ENCODE measurements at places on chromosomes 11 and 22.

DNA sequence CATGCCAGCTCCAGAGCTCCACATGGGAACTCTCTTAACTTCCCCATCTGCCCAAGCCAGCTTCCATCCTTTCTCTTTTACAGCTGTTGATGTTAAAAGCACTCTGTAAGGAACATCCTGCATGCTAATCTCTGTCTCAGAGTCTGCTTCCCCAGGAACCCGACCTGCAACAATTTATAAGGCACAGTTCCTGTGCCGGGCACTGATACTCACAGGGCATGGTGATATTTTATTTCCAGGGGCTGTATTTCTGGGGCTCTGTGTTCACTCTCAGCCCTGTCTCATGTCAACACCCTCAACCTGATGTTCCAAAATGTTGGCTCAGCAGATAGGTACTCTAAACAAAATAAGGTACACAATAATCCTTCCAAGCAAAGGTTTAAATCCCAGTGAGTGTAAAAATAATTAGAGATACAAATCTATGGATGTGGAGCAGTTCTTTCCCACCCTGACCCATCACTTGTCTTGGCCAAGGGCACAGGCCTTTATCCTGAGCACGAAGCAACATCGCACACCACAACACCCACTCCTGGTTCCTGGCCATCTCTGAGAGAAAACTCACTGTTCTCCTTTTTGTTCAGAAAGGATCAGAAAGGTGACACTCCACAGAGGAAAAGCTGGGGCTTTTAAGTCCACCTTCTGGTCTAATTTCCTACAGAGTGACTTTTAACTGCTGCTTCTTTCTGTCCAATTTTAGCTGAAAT, 44.8 kb upstream of the C11orf87 start:
- no peak for DNase-seq

DNA sequence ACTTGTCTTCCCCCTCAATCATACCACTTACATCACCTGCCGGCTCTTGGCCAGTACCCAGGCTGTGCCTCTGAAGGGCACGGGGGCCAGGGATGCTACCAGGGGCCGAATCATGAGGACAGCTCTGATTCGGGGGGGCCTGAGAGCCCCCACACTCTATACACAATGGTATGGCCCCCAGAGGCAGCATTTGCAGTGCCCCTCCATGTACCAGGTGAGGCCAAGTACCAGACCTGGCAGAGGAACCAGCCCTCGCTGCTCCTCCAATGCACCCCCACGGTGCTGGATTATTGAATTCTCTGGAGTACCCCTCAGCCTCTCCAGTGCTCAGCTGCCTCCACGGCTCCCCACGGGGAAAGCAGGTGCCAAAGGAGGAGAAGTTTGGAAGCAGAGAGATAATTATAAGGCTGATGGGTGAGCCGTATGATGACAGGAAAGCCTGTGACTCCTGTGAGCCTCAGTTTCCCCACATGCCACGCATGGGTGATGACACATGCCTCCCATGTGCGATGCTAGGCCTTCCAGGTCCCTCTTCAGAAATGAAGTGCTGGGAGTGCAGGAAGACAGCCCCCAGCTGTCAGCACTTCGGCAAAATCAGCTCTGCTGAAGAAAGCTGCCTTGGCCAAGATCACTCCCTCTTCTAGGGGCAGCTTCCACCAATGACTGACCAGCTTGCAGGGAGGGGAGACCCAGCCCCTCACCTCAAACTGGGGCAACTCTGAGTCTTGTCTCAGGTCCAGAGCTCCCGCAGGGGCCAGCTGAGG, 69.9 kb downstream of the THAP12 start:
- DNase-seq: no peak

- DNase-seq: peak; percentile 52
Measured at GRCh38 chr11:130511765-130512164, 63.3 kb downstream of the ADAMTS15 start.

- peak; percentile 19 for DNase-seq
Measured at GRCh38 chr11:14789879-14790484, 102.0 kb downstream of the CYP2R1 start.

- no peak for DNase-seq
Measured at GRCh38 chr11:1835671-1836010, 851 bp downstream of the SYT8 start.

- no peak for DNase-seq
Measured at GRCh38 chr11:98068251-98068650, 952.5 kb upstream of the CNTN5 start.

- no peak for DNase-seq
Measured at GRCh38 chr11:22680628-22681027, 14.2 kb downstream of the GAS2 start.

DNA sequence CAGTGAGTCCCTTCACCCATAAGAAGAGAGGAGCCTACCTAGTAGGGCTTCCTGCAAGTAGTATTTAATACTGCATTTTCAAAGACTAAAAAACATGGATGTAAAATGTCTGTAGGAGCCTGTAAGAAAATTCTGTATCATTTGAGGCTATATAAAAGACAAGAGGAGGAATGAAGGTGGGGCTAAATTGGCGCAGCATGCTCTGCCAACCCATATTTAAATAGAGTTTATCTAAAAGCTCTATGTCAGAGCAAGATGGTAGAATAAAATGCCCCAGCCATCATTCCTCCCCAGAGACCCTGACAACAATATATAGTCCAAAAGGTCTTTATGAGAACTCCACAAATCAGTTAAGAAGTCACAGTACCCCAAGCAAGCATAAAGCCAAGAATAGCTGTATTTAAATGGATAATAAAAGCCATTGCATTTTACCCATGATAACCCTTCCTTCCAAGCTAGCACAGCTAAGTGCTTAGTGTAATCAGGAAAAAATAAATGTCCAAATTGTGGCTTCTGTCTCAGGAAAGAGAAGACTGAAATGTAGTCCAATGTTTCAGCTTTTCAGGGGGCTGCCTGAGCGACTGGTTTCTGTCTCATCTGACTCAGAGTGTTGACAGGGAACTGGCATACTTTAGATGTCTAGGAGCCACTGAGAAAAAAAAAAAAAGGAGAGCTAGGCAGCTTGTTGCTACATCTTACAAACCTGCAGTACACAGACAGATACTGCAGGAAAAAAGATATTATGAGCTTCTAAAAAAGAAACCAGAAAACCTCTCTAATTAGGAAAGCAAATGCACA, 258.6 kb downstream of the METTL15 start:
- DNase-seq: peak; percentile 16

- DNase-seq: no peak
Measured at GRCh38 chr11:87974797-87975196, 200.4 kb downstream of the RAB38 start.

GRCh38 chr11:79413268-79413667, 27.6 kb downstream of the TENM4 start:
- peak; percentile 76 for DNase-seq

GRCh38 chr11:131449036-131450019, 78.9 kb downstream of the NTM start:
- DNase-seq: no peak

DNA sequence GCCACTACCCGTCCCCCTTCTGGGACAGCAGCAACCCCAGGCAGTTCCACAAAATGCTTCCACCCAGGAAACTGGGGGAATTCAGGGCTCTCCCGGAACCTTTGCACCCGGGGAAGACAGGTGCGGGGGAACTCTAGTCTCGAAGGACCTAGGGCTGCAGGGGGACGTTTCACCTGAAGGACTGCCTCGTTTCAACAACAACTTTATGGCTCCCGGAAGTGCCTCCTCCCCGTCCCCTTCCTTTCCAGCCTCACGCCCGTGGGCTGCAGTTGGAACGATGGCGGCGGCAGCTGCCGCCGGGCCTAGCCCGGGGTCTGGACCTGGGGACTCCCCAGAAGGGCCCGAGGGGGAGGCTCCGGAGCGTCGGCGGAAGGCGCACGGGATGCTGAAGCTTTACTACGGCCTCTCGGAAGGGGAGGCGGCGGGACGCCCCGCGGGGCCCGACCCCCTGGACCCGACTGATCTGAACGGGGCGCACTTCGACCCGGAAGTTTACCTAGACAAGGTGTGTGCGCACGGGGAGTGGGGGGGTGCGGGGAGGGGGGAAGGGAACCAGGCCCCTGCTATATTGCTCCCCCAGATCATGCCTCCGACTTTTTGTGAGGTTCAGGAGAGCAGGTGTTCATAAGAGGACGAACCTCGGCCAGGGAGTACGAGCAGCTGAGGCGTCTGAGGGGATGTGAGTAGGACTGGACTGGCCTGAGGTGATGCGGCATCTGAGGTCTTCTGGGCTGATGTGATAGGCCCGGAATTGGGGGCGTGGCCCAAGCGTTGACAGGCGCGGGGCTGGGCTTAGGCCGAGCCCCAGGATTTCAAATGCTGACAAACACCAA, at the start of gene VPS51:
TSS of gene VPS51 (plus strand) at position 241 of the 833 bp plus-strand sequence. CDS start at position 278, 37 bp downstream.
- peak; percentile 89 for DNase-seq

GRCh38 chr22:35074583-35074982, 8.6 kb downstream of the ISX start:
- no peak for DNase-seq

DNA sequence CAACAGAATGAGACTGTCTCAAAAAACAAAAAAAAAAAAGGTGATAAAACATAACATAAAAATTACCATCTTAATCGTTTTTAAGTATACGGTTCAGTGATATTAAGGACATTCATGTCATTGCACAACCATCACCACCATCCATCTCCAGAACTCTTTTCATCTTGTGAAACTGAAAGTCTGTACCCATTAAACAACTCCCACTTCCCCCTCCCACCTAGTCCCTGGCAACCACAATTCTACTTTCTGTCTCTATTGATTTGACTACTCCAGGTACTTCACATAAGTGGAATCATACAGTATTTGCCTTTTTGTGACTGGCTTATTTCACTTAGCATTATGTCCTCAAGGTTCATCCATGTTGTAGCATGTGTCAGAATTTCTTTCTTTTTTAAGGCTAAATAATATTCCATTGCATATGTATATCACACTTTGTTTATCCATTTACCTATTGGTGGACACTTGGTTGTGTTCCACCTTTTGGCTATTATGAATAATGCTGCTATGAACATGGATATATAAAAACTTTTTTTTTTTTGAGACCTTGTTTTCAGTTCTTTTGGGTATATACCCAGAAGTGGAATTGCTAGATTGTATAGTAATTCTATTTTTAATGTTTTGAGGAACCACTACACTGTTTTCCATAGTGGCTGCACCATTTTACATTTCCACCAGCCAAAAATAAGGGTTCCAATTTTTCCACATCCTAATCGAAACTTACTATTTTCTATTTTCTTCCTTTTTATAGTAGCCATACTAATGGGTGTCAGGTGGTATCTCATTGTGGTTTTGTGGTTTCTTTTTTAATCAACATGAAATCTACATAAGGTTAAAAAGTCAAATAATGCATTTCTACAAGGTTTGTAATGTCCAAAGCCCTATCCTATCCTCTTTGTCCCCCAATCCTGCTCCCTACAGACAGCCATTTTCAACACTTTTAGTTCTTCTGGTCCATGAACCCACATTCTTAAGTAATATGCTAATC, 23.4 kb upstream of the PIK3C2A start:
- no peak for DNase-seq

- peak; percentile 7 for DNase-seq
Measured at GRCh38 chr11:116472651-116473050, 300.1 kb downstream of the BUD13 start.

- no peak for DNase-seq
Measured at GRCh38 chr11:15821451-15821850, 534.9 kb downstream of the SOX6 start.

DNA sequence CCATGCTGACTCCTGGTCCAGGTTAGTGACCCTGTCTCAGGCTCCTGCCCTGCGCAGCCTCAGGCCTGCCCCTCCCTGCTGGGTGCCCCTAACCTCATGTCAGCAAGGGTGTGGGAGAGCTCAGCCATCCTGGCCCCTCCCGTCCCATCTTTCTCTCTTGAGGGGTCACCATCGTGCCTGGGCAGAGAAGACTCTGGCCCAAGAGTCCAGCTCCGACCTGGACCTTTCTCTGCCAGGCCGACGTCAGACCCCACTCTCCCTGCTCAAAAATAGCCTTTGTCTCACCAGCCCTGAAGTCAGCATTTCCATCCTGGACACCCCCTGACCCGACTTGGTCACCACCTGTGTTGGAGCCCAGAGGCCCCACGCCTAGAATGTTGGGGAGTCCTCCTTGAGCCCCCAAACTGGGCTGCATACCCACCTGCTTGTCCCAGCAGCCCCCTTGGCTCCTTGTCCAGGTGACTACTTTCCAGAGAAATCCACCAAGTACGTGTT, 4.9 kb downstream of the SCGB1C1 start:
- DNase-seq: no peak

- DNase-seq: peak; percentile 85
Measured at GRCh38 chr11:19093976-19094375, 23.0 kb upstream of the ZDHHC13 start.

DNA sequence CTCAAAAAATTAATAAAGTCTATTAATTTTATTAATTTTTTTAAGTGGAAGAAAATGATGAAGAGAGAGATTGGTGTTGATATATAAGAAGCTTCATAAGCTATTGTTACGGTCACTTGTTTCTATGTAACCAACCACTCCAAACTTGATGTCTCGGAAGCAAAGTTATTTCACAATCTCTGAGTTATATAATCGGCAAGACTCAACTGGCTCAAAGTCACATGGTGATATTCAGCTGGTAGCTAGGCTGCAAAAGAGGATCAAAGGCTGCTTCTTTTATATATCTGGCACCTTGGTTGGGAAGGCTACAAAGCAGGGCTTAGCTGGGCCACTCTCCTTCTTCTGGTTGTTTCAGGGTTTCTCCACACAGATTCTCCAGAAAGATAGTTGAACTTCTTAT, 245.1 kb upstream of the ARHGAP42 start:
- DNase-seq: no peak

DNA sequence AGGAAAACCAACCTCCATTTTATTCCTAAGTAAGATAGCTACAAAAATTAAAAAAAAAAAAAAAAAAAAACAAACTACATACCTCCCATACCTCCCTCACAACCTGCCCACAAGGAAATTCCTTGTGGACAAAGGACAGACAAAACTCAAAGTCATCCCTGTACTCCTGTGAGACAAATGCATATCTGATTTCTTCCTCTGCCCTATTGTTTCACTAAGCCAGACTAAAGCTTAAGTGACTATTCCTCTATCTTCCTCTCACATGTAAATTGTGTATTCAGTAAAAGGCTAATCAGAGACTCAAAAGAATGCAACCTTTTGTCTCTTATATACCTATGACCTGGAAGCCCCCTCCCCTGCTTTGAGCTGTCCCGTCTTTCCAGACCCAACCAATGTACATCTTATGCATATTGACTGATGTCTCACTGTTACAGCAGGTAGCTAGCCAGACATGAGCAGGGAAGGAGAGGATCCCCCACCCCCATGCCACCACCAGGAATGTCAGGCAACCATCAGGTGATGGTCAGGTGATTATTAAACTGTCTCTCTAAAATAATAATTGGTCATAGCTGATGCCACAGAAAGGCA, 289.4 kb downstream of the SBF2 start:
- DNase-seq: peak; percentile 42

DNA sequence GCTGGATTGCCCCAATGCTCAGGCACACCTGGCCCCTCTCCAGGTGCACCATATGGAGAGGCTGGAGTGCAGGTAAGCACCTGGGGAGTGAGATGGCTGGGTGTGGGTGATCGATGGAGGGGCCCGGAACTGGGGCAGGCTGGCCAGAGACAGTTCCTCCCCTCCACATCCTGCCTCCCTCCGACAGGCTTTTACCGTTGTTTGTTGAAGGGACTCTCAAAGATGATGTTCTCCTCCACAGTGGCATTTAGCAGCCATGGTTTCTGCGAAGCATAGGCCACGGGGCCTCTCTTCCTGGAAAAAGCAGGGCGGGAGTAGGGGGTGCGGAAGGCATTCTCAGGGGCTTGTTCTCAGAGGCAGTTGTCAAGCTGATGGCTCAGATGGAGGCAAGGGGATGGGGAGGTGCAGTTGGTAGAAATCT, 25.9 kb upstream of the KCNJ11 start:
- DNase-seq: no peak
